ENCODE measurements at places on chromosomes 7 and 10.

- no peak for DNase-seq
Measured at GRCh38 chr7:41247143-41247865, 455.6 kb downstream of the INHBA start.

GRCh38 chr7:45136106-45137060 lies 21.2 kb upstream of the RAMP3 start:
- DNase-seq = peak; percentile 19

DNA sequence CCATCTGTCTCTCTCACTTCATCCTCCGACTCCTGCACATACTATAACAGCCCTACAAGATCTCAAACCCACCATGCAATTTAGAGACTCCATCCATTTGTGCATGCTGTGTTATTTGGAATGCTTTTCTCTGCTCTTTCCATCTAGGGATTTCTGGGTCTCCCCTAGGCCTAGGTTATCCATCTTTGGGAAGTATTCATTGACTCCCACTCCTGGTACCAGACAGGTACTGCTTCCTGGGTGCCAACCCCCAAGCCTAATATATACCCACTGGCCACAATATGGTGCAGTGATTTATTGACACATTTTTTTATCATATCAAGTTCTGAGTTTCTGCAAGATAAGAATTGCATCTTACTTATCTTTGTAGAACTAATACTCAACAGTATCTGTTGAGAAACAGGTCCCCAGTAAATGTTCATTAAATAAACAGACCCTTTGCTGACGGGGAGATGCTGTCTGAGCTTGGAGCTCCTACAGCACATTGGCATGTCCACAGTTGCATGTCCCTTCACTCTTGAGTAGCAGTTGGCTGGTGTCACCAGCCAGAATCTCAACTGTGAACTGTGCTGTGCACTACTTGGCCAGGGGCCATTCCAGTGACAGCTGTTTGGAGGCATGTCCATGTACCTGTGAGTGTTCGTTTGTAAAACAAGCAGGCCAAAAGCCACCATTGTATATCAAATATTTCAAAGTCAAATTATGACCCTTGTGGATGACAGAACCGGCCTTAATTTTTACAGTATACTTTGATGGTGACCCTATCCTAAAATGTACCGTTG lies 223.3 kb upstream of the NFE2L3 start:
- DNase-seq = no peak

- no peak for DNase-seq
Measured at GRCh38 chr7:69192134-69192533, 406.1 kb upstream of the AUTS2 start.

DNA sequence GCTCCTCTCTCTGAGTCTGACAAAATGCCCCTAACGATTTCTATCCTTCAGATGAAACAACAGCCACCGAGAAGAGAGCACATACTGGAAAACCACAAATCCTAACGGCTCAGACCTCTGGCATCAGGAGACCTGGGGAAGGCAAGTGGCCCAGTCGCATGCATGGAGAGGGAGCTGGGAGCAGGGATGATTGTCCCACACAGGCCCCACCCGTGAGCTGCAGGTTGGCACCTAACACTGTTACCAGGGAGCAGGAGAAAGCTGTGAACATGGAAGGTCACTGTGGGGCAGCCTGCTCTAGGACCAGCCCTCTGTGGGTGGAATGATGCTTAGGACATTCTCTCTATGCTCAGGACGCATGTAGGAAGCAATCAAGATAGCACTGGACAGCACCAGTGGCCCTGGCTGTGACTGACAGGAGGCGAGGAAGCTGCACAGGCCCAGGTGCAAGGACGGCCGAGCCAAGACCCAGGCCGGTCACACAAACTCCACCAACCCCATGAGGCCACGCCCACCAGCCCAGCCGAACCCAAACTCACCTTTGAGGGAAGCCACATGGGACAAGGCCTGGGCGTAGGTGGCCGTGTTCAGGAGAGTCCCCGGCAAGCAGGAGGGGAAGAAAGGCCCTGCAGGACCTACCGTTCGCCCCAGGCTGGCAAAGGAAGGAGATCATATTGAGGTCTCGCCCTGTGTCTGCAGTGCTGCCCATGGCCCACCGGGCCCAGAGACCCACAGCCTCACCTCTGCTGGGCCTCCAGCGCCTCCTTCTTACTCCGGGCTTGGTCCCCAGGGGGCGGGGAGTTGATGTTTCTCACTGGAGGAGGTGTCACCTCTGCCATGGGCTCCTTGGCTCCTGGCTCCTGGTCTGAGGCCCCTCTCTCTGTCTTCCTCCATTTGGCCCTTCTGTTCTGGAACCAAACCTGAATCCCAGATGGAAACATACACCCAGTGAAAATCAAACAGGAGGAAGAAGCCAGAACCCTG lies 9.7 kb downstream of the DRGX start:
- DNase-seq = no peak

GRCh38 chr7:16730937-16731336 lies 22.6 kb upstream of the TSPAN13 start:
- no peak for DNase-seq

GRCh38 chr10:45417746-45418145 lies 43.7 kb downstream of the ALOX5 start:
- no peak for DNase-seq

DNA sequence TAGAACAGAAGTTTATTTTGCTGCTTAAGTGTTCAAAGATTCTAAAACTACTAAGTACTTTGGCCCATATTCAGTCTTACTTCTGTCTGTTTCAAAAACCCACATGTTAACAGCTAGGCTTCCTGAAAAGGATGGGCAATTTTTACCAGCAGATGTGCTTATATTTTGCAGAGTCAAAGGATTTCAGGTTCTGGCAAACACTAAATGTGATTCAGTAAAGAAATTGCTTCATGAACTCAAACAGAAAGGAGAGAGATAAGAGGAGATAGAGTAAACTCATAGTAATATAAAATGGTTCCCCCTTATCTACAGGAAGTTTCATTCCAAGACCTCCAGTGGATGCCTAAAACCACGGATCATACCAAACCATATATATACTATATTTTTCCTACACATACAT lies 248.5 kb downstream of the AGMO start:
- no peak for DNase-seq

DNA sequence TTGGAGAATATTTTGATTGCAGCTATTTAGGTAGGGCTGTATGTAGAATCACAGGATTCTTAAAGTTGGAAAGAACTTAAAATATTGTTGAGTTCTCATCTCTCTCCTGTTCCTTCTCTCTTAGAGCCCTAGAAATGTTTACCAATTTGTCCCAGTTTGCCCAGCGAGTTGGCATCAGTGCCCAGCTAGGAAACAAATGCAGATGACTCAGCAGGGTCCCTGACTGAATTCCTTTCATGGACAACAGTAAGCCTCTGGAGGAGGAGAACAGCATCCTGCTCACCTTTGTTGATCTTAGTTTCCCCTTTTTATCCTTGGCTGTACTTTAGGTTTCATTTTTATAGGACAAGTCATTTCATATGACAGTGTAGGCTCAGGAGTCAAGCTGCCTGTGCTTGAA lies 89.3 kb downstream of the SEC23IP start:
- DNase-seq = no peak

GRCh38 chr7:89809291-89809690 lies 345.0 kb upstream of the STEAP1 start:
- no peak for DNase-seq

Data from stimulated activated CD8-positive, alpha-beta memory T cell treated with anti-CD3 and anti-CD28 coated beads, Interleukin-12 subunit alpha, Interleukin-12 subunit beta, amount 100 ng/mL, for 4 hours (primary cell).